ENCODE measurements at places on chromosomes 5 and 9. TPM values are rescaled to one million over a fixed set of nuclear protein-coding genes. Genes with fewer than 3 reads are reported as not detected.

DNA sequence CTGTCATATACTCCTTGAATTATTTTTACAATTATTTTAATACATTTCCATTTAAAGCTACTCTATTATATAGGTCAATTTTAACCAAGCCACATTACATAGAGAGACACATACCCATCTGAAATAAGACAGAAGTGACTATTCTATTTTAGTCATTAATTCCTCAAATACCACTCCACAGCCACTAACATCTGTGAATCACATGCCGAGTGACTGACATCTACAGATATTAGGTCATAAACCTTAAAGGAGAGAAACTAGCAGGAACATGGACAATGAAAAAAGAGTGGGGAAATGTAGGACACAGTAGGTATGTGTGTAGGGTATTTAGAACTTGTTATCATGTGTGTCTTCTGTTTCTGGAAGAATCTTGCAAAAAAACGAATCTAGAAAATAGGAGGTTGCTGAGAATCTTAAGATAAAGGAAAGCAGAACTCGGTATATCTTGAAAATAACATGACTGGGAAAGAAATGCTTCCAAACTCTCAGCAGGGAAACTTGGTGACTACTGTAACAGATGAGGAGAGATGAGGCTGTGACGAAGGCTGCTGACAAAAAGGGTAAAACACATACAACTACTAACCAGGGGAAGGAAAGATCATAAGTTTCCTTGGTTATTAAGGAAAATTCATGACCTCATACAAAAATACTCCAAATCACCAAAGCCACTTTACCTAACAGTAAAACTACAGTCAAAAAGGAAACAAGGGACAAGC is 84.6 kb downstream of the PLPP1 start:
- DNase-seq, result no peak
- no peaks in the 10 kb centered on the region for H3K4me1 ChIP-seq
- no peak overlapping the region for H3K4me3 ChIP-seq
- no peaks in the 10 kb centered on the region for H3K27me3 ChIP-seq
- H3K27ac ChIP-seq, result no peak overlapping the region

Gene CER1
- not detected for total RNA-seq

DNA sequence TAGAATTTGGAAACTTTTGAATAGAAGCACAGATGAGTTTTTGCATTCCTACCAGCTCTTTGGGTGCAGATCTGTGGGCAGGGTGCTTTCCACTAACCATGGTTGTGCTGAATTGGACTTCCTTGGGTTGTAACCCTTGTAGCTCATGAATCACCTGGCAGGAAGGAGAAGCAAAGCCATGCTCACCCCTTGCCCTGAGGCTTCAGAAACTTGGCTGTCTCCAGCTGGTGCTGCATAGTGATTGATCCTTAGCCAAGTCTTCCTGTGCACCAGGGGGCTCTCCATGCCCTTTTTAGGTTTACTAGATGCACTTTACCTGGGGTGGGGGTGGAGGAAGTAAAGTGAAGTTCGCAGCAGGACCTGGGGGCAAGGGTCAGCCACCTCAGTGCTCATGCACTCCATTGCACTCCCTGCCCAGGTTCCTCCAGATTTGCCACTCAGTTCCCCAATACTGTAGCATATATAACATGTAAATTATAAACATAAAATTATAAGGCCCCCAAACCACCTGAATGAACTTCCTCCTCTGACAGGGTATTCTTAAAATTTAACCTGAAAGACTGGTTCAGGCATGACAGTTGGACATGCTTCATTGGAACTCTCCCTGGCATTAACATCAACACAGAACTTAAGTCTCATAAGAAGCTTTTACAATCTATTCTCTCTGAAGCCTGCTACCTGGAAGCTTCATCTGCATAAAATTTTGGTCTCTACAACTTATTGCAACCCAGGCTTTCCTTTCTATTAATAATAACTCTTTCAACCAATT is 25.8 kb upstream of the IFNA14 start:
- no peaks in the 10 kb centered on the region for H3K4me1 ChIP-seq
- H3K36me3 ChIP-seq, result no peaks in the 10 kb centered on the region
- DNase-seq, result no peak
- H3K27ac ChIP-seq, result no peak overlapping the region
- H3K27me3 ChIP-seq, result peaks cover 63% of the 10 kb centered on the region
- no peak overlapping the region for H3K4me3 ChIP-seq

Gene SLC36A2
- not detected for total RNA-seq

DNA sequence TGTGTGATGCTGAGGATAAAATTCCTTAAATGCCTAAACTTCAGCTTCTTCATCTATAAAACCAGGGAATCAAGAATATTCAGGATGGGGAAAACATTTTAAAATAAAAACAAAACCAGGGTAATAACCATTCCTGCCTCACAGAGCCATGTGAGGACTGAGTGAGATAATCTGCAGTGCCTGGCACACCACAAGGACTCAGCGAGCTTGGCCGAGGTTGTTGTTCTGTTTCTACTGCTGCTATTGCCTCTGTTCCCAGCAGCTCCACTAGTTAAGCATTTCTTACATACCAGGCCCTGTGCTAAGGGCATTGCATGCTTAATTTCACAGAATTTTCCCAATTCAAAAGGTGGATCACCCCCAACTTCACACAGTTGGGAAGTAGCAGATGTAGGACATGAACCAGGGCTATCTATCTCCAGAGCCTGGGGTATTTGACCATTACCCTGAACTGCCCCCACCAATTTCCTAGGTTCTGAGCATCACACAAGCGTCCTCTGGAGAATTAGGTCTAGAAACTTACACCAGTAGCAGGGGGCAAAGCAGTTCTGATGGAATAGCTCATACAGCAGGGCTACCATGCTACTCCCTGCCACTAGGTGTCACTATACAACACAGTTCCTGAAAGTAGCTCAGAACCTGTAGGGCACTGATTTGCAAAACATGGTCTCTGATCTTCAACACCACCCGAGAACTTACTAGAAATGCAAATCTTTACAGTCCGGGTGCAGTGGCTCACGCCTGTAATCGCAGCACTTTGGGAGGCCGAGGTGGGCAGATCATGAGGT is 74.3 kb downstream of the LRSAM1 start:
- H3K36me3 ChIP-seq, result peaks cover 99% of the 10 kb centered on the region
- peaks cover 24% of the 10 kb centered on the region for H3K4me1 ChIP-seq
- DNase-seq, result no peak
- H3K4me3 ChIP-seq, result no peak overlapping the region
- peak overlapping the region; percentile 31 for H3K27ac ChIP-seq

DNA sequence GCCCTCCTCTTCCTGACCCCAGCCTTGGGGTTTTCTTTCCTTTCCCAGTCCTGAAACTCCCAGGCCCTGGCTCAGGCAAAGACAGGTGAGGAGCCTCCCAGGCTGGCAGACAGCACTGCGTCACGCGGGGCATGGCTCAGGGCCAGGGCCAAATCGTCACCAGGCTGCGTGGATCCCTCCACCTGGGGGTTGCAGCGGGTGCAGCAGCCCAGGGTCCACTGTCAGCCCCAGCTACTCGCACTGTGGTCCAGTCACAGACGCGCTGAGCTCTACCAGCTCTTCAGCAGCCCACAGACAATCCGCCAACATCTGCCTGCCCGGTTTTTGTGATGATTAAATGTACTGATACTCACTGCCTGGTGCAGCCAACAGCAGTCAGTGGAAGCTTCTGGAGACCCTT is 12.1 kb downstream of the FAM78A start:
- H3K4me1 ChIP-seq, result no peaks in the 10 kb centered on the region
- no peaks in the 10 kb centered on the region for H3K36me3 ChIP-seq
- no peak for DNase-seq
- no peak overlapping the region for H3K4me3 ChIP-seq
- H3K27ac ChIP-seq, result no peak overlapping the region

Gene IL3
- total RNA-seq, result not detected

DNA sequence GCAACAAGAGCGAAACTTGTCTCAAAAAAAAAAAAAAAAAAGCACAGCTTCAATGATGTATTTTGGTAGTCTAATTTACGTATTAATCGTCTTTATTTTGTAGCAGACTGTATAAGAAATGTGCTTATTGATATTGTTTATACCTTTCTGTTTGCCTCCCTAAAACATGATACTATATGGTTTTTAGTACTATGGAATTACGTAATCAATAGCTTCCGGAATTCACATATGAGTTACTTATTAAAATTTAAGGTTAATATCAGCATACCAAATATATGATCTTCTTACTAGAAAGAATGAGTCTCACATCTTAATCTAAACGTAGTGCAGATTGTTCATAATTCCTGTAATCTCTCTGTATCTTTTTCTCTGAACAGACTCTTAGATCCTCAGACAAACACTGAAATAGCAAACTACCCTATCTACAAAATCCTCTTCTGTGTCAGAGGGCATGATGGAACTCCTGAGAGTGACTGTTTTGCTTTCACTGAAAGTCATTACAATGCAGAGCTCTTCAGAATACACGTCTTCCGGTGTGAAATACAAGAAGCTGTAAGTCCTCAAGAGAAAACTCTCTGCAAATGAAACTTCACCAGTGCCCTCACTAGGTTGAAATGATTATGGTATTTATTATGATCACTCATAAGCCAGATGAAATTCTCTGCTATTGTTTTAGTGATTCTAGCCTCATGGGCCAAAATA is 44.4 kb upstream of the GPR21 start:
- H3K4me1 ChIP-seq, result no peaks in the 10 kb centered on the region
- no peak overlapping the region for H3K4me3 ChIP-seq
- H3K27me3 ChIP-seq, result no peaks in the 10 kb centered on the region
- no peak for DNase-seq
- peaks cover 60% of the 10 kb centered on the region for H3K36me3 ChIP-seq

DNA sequence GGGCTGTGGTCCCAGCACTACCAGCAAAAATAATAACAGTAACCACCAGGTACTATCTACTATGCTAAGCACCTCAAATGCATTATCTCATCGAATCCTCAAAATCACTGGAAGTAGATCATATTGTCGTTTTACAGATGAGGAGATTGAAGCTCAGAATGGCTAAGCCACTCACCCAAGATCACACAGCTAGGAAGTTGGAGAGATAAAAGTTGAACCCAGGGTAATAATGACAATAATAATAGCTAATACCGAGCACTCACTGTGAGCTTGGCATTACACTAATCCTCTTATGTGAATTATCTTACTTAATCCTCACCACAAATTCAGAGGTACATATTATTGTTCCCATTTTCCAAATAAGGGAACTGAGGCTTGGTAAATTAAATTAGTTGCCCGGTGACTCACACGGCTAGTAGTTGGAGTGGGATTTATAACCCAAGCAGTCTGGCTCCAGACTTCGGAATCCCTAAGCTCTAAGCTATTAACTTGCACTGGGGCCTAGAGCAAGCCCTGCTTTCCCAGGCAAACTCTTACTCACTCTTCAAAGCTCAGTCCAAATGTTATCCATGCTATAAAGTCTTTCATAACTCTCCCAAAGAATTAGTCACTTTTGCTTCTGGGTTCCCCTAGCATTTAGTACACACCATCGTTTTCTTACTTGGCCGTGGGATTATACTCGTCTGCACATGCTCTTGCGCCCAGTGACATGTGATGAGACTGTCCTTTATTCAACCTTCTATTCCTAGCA is 3.8 kb downstream of the ARSI start:
- peak overlapping the region; percentile 36 for H3K27ac ChIP-seq
- H3K4me1 ChIP-seq, result peaks cover 50% of the 10 kb centered on the region
- no peaks in the 10 kb centered on the region for H3K27me3 ChIP-seq
- peaks cover 1% of the 10 kb centered on the region for H3K36me3 ChIP-seq

Gene MOB3B
- total RNA-seq, result 3.7 TPM

- peaks cover 32% of the 10 kb centered on the region for H3K4me1 ChIP-seq
- DNase-seq, result peak; percentile 27
- H3K27ac ChIP-seq, result peak overlapping the region; percentile 96
- H3K36me3 ChIP-seq, result peaks cover 77% of the 10 kb centered on the region
- no peaks in the 10 kb centered on the region for H3K27me3 ChIP-seq
- H3K4me3 ChIP-seq, result peak overlapping the region; percentile 80
These were observed 991 bp downstream of the IARS1 start for GRCh38 chr9:92292338-92293074.

DNA sequence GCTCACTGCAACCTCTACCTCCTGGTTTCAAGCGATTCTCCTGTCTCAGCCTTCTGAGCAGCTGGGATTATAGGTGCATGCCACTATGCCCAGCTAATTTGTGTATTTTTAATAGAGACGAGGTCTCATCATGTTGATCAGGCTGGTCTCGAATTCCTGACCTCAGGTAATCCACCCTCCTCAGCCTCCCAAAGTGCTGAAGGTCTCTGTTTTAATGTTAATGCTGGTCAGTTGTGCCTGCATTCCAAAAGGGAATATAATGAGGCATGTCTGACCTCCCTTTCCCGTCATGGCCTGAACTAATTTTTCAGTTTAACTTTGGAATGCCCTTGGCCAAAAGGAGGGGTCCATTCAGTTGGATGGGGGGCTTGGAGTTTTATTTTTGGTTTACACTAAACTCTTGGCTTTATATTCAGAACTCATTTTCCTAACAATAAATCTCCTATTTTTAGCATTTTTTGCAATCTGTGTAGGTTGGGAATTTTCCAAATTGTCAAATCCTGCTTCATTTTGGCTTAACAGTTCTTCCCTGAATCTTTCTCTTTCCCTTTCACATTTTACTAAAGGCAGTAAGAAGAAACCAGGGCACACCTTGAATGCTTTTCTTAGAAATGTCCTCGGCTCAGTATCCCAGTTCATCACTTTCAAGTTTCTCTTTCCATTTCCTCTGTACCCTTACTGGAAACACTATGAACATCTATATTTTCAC is 1175.5 kb downstream of the MAT2B start:
- no peaks in the 10 kb centered on the region for H3K4me1 ChIP-seq
- H3K27me3 ChIP-seq, result no peaks in the 10 kb centered on the region
- no peak overlapping the region for H3K27ac ChIP-seq
- no peaks in the 10 kb centered on the region for H3K36me3 ChIP-seq

DNA sequence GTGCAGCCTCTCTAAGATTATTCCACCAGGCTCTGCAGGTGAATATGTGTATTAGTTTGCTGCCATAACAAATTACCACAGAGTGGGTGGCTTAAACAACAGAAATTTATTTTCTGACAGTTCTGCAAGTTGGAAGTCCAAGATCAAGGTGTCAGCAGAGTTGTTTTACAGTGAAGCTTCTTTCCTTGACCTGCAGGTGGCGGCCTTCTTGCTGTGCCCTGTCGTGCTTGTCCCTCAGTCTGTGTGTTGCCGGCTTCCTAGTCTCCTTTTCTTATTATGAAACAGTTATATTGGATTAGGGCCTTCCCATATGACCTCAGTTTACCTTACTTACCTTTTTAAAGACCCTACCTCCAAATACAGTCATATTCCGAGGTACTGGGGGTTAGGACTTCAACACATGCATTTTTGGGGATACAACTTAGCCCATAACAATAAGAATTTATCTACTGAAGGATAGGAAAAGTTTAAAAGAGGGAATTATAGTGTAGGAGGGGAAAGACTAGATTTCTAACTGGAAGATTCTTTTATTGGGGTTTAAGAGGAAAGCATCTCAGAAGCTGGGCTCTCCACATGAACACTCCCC is 97.4 kb downstream of the OSTF1 start:
- H3K4me3 ChIP-seq, result no peak overlapping the region
- H3K27me3 ChIP-seq, result no peaks in the 10 kb centered on the region
- H3K27ac ChIP-seq, result no peak overlapping the region
- H3K36me3 ChIP-seq, result no peaks in the 10 kb centered on the region
- DNase-seq, result peak; percentile 64

Gene DPM2
- total RNA-seq, result 41.5 TPM

Gene PDE6A
- total RNA-seq, result 0.22 TPM

- no peak for DNase-seq
- peaks cover 18% of the 10 kb centered on the region for H3K4me1 ChIP-seq
- no peaks in the 10 kb centered on the region for H3K36me3 ChIP-seq
- no peaks in the 10 kb centered on the region for H3K27me3 ChIP-seq
- H3K27ac ChIP-seq, result no peak overlapping the region
These were observed 19.2 kb upstream of the CD180 start for GRCh38 chr5:67215519-67216471.
